ENCODE measurements at places on chromosomes 2 and 18.

- DNase-seq, result no peak
These were observed 24.4 kb downstream of the CRYGD start for GRCh38 chr2:208099682-208100470.

DNA sequence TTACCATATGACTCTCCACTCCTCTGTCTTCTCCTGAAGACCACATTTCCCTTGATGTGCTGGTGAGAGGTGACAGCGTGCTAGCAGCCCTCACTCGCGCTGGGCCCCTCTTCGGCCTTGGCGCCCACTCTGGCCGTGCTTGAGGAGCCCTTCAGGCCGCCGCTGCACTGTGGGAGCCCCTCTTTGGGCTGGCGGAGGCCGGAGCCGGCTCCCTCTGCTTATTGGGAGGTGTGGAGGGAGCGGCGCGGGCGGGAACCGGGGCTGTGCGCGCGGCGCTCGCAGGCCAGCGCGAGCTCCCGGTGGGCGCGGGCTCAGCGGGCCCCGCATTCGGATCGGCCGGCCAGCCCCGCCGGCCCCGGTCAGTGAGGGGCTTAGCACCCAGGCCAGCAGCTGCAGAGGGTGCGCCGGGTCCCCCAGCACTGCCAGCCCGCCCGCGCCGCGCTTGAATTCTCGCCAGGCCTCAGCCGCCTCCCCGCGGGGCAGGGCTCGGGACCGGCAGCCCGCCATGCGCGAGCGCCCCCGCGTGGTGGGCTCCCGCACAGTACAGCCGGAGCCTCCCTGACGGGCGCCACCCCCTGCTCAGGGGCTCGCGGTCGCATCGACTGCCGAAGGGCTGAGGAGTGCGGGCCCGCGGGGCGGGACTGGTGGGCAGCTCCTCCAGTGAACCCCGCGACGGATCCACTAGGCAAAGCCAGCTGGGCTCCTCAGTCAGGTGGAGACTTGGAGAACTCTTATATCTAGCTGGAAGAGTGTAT lies 246.6 kb upstream of the REG3G start:
- no peak for DNase-seq

GRCh38 chr2:176130147-176130956 lies 847 bp downstream of the HOXD8 start:
- DNase-seq, result no peak

GRCh38 chr2:61244694-61245093 lies 82.7 kb downstream of the C2orf74 start:
- DNase-seq, result no peak

- no peak for DNase-seq
These were observed 22.9 kb downstream of the ITGB1BP1 start for GRCh38 chr2:9400268-9401058.

DNA sequence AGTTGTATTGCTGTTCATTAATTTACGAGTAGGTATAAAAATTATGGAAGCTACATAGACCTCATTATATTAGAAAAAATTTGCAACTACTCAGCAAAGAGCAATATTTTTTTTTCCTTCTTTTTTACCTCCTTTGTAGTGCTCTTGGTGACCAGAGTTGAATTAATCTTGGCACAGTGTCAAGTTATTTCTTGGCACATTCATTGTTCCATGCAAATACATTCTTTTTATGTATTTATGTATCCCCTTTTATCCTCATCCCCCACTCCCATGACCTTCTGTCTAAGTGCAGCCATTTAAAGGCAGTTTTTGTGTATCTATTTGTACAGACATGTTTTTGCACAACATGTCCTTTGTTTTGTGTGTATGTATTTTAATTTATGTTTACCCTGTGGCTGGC lies 224.5 kb downstream of the CCDC102B start:
- no peak for DNase-seq

GRCh38 chr2:43423941-43424261 lies 171.9 kb downstream of the THADA start:
- no peak for DNase-seq

DNA sequence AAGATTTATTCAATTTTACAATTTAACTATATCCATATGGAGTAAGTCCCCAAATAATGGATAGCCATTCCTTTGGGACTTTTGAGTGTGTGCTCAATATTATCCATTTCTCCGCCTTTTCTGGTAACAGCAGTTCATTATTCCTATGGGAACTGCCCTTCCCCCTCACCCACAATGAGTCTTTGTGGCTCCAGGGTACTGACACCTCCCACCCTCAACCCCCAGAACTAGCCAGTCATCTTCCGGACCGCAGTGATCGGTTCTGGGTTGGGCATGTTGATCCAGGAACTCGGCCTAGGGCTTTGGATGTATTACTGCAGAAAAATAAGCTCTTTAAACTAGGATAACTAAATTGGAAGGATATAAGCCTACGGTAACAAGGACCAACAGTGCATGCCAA lies 45.4 kb upstream of the CCDC150 start:
- DNase-seq, result no peak

DNA sequence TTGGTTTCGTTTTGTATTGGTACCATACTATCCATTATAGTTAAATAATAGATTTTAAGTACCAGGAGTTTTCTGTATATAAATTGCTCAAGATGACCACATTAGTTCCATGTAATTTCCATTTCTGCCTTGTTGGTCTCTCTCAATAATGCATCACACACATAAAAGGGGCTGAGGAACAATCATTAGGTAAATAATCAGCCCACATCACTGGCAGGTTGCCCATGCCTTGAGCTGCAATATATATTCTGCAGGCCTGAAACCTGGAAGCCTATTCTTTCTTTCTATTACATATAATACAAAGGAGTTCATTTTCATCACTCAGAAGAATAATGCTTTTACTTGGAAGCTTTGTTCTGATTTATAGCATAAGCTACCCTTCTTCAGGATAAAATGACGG lies 616.1 kb upstream of the PKDCC start:
- DNase-seq, result no peak

DNA sequence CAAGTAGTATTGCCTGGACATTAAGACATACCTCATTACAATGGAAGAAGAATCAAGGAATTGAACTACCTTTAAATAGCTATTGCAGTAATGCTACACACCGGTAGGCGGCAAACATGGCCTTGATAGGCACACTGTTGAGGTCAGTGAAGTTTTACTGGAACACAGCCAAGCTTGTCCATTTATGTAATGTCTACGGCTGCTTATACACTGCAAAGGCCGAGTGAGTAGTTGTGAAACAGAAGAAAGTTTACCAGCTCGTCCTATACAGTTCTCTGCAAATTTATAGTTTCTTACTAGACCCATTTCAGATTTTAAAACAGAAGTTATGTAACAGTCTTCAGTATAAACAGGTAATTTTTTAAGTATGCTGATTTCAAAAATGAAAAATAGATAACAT lies 38.8 kb downstream of the PPP4R1 start:
- no peak for DNase-seq

GRCh38 chr18:30487962-30488361 lies 554.6 kb downstream of the DSC3 start:
- DNase-seq, result no peak

- DNase-seq, result no peak
These were observed 352.8 kb upstream of the KCNH7 start for GRCh38 chr2:163191372-163191771.

GRCh38 chr2:180938451-180938850 lies 42.0 kb upstream of the UBE2E3 start:
- DNase-seq, result no peak

DNA sequence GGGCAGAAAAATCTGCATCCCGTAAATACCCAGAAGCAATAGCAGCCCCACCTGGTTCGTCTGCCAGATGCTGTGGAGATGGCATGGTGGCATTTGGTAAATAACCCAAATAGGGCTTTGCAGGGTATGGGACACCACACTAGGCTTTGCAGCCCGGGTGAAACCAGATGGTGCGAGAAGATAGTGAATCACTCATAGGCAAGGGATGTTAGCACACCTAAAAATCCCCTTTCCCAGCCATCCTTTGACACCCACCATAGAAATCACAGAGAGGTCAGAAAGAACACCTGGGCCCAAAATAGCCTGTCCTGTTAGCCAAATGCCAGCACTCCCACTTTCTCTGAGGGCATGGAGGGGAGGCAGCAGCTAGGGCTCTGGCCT lies 47.6 kb downstream of the BCL11A start:
- no peak for DNase-seq

DNA sequence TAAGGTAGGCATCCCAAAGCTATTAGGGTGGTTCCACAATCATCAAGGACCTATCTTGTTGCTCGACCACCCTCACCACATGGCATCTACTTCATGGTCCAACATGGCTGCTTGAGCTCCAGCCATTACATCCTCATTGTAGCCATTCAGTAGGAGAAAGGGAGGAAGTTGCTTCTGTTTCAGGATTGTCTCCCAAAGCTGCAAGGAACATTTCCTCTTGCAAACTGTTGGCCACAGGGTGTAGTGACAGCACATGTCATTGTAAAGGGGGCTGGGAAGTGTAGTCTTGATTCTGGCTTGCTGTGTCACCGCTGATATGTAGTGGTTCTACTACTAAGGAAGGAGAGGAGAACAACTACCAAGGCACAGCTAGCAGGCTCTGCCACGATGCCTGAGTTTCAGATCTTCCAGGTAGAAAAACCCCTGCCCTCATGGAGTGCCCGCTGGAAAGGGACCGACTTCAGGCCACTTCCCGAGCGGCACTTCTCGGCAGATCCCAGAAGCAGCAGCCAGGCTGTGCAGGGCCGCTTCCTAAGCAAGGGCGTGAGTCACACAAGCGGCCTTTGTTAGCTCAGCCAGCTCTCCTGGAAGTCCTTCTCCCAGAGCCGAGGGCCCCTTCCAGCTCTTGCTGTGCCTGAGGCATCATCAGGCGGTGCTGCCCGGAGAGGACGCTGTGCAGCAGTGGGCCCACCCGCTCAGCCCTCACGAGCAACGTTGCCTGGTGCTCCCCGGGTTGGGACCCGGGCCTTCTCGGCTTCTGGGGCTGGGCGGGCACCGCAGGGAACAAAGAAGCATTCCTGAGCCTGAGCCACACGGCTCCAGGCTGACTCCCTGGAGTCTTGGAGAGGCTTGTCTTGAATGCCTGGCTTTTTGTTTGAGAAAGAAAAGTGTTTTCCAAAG lies 58.2 kb downstream of the HS6ST1 start:
- DNase-seq, result no peak

- DNase-seq, result peak; percentile 45
These were observed 33.1 kb downstream of the ARL4C start for GRCh38 chr2:234463626-234464290.

DNA sequence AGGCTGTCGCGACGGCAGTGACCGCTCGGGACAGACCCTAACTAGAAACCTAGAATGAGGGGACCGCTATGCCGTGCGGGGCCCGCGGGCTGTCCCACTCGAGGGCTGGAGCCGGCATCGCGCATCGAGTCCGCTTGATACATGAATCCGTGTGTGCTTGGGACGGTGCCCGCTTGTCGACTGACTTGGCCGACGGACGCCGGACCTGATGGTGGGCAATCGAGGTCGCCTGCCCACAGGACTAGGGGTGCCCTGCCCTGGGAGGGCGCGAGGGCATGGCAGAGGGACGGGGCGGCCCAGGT lies 749 bp upstream of the PTMA start:
- no peak for DNase-seq

DNA sequence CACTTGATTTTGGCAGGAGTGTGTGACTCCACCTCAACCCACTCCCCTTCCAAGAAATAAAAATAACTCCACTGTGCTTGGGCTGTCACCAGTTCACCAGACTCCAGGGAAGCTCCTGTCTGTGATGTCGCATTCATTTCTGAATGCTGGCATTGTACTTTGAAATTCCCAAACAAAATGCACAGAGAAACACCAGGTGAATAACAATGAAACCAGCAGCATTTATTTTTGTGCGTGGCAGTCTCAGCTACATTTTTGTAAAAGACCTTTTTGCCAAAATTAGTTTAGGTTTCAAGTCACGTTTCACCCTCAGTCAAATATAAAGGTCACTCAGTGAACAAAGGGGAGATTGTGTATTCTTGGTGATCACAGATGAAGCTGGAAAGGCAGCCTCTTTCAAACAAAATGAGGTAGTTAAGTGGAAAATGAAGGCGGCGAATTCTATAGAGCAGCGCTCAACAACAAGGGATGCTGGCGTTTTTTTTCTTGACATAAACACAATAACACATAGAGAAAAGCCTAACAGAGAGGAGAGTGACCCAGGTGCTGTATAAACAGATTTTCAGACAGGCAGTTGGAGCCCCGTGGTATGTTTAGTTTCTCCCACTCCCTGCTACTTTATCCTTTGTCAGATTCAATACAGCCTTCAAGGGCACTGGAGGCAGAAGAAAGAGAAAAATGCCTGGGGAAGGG lies 210.3 kb upstream of the GCFC2 start:
- DNase-seq, result no peak

- no peak for DNase-seq
These were observed 227.8 kb upstream of the CDH2 start for GRCh38 chr18:28404694-28405093.
